Activated CD4-positive, alpha-beta T cell treated with anti-CD3 and anti-CD28 coated beads for 24 hours (primary cell): ENCODE measurements at places on chromosomes 4 and X.

- no peak for DNase-seq
Measured at GRCh38 chr4:181684310-181684709, 558.9 kb upstream of the TENM3 start.

- no peak for DNase-seq
Measured at GRCh38 chr4:85919200-85919887, 440.5 kb downstream of the MAPK10 start.

- DNase-seq = no peak
Measured at GRCh38 chr4:101621120-101621519, 169.4 kb upstream of the BANK1 start.

DNA sequence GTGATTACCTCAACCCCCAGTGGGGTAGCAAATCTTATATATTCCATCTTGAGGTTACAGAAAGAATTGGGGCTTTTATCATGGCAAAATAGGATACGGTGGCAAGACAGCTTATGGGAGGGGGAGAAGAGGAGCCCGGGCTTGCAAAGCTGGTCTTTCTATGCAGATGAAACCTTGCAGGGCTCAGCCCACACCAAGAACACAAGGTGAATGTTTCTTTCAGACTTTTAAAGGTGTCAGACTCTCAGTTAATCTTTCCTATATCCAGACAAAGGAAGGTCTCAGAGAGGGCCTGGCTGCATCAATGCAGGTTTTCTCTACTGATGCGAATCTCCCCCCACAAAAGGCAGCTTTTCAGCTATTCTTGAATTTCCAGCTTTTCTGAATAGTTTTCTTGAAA is 59.9 kb upstream of the WDR17 start:
- no peak for DNase-seq

DNA sequence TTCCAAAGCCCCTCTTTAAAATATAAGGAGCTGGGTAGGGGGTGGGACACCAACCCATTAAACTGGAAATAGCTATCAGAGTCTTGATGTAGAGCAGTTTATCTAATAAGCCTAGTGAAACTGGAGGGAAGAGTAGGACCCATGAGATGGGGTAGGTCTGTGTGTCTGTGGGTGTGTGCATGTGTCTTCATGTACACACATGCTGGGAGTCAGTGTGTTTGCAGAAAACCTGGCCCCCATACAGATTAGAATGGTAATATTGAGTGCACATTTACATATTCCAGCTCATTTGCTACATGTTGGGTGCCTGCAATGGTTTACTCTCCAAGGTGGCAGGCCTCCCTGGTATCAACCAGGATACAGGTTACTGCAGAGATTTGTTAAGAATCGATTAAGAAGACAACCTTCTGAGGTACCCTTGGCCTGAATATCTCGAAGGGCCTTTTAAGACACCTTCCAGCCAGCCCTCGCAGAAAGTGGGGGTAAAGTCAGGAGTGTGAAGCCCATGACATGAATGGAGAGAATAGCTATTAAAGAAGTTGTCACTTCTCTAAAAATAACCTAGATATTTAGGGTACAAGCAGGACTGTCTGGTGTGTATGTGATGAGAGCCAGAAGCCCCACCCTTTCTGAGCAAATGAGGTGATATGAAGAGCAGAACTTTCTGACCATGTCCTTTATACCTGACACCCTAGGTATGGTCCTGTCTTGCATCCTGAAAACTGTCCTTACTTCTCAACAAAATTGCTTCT is 75.7 kb upstream of the TEX13D start:
- no peak for DNase-seq

- no peak for DNase-seq
Measured at GRCh38 chr4:66376921-66377320, 706.6 kb upstream of the EPHA5 start.

DNA sequence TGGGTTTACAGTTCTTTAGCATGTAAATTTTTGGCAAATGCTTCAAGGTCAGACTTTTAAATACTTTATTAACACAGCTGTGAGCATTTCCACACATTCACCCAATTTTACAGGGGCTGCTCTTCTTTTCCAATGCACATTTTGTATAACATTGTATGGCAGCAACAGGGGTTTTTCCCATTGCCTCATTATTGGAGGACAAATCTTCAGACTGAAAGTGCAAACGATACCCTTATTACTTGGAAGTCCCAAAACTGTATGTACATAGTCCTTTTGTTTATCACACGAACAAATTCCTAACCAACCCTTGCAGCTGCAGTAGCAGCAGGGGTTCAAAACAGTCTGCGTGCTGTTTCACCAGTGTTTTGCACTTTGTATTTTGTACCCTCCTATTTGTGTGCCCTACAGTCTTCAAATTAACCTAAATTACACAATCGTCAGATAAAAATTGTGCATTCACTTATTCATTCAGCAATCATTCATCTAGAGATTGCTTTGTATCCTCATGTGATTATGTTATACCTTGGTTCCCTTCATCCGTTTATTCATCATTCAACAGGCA is 330.7 kb upstream of the RASGEF1B start:
- no peak for DNase-seq

- DNase-seq = no peak
Measured at GRCh38 chrX:12721042-12721441, 70.2 kb upstream of the PRPS2 start.
